Uterus (tissue), 4 donors: ENCODE measurements at places on chromosomes 3 and 15.
A peak's percentile ranks its signal among the peaks of the same experiment; 100 is the strongest.

DNA sequence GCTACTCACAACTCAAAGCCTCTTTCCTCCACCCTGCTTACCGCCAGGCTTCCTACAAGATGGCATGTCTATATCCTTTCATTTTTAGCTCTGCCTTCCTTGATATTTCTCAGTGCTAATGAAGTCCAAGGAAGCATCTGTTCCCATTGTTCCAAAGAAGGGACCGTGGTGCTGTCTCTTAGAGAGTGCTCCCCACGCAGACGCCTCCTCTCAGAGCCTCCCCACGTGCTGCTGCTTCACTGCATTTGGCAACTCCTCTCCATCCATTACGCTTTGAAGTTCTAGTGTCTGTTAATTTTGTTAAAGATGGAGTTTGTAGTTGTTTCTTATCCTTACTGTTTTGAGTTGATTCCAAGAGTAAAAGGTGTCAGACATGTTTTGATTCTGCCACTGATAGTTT lies 26.2 kb downstream of the GNB4 start:
- DNase-seq = no peak

DNA sequence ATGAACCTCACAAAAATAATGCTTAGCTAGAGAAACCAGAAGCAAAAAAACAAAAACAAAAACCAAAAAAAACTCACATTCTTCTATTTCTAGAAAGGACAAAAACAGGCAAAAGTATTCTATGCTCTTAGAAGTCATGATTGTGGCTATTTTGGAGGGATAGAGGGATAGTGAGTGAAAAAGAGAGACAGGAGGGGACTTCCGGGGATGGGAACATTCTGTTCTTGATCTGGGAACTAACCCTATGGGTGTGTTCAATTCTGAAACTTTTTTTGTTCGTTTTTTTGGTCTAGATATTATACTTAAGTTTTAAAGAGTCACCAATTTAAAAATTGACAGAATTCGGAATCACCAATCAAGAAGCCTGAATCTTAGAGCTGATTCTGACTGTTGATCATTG lies 120.0 kb upstream of the TPM1 start:
- DNase-seq = no peak

- no peak for DNase-seq
Observed at GRCh38 chr15:99582508-99582960, 16.8 kb downstream of the MEF2A start.

DNA sequence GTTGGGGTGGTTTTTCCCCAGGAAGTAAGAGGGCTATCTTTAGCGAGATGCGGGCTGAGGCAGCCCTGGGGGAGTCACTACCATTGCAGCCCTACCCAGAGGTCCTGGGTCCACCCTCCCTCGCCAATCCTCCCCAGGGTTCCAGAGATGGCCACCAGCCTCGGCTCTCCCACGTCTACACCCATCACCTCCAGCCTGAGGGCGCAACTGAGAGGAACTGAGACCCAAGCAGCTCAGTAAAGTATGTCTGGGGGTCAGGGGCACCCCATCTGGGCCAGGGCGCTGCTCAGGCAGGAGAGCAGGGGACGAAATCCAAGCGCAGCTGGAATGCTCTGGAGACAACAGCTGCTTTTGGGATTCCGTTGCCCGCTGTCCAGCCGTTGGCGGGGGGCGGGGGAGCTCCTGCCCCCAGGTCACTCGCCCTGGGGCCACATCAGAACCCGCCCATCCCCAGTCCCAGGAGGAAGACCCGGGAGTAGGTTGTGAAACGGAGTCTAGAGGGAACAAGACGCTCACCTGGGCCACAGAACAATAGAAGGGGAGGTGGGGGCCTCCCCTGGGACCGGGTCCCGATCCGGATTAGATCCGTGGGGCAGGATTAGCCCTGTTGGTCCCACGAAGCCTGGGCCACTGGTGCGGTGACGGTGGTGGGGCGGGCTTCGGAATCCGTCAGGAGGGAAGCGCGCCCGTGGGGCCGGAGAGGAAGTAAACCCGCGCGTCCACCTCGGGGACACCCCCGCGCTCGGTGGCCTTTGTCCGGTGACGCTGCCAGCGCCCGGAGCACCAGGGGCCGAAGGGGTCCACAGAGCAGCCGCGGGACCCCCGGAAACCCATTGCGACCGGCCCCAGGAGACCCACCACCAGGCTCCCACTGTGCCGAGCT lies 1.4 kb upstream of the NDUFAF3 start:
- no peak for DNase-seq

GRCh38 chr3:104555728-104556127 lies 811.0 kb upstream of the ALCAM start:
- DNase-seq = no peak

DNA sequence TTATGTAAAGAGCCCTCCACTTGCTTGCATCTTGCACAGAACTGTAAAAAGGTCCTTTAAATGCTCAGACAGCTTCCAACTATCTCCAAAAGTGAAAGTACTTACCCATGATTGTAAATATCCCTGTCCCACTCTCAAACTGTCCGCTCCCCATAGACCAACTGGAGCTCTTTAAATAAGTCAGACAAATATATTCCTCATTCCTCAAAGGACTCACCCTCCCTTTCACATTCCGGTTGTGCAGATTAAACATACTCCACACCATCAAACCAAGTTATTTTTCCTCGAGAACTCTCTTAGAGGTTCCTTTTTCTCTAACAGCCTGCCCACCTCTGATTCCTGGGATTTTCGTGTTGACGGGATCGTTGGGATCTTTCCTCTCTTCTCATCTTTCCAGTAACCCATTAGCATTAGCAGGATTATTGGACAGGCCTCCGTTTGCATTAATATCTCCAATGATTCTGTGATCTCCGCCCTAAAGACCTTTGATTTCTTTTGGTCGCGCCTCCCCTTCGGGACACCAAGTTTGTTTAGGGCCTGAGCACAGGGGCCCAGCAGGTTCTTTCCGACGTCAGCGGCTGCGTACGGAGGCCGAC lies 763 bp downstream of the GOLGB1 start:
- DNase-seq = no peak

DNA sequence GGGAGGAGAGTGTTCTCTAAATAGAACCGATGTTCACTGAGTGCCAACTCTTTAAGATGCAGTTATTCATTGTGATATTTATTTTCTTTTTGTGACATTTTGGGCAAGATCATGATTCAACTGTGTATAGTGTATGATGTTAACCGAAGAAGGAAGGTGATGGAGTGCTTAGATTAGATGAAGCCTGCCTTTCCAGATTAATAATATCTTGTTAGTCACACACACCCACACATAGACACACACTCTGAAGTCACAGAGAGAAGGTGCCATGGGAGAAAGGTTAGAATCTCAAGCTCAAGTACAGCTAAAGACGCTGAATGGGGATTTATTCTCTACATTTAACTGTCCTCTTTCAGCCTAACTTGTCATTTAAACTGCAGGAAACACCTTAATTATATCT lies 77.0 kb downstream of the SLC9A9 start:
- no peak for DNase-seq

GRCh38 chr15:74504836-74505235 lies 36.2 kb upstream of the ARID3B start:
- DNase-seq = no peak

DNA sequence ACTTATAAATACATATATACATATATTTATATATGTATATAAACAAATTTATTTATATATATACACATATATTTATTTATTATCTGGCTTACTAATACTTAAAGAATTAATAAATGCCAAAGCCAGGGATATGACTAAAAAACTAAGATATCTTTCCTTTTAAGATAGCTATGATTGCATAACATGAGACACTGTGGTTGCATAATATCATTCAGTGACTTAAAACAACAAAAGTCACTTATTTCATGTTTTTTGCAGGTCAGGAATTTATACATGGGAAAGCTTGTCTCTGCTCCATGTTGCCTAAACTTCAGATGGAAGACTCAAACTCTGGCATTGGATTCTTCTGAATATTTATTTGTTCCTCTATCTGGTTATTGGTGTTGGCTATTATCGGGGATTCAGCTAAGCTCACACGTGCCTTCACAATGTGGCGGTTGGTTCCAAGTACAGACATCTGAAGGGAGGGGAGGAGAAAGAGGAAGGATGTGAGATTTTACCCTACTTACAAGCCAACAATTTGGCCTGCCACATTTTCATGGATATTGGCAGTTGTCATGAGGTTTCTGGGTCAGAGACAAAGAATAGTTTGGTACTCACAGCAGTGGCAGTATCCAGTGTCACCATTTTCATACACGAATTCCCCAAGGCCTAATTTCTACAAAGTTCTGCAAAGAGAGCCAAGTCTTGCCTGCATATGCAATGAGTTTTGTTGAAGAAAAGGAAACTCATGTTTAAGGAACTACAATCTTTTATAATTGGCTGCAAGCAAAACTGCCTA lies 381.6 kb downstream of the EPHA3 start:
- no peak for DNase-seq

GRCh38 chr3:179463319-179463718 lies 12.0 kb upstream of the GNB4 start:
- no peak for DNase-seq

DNA sequence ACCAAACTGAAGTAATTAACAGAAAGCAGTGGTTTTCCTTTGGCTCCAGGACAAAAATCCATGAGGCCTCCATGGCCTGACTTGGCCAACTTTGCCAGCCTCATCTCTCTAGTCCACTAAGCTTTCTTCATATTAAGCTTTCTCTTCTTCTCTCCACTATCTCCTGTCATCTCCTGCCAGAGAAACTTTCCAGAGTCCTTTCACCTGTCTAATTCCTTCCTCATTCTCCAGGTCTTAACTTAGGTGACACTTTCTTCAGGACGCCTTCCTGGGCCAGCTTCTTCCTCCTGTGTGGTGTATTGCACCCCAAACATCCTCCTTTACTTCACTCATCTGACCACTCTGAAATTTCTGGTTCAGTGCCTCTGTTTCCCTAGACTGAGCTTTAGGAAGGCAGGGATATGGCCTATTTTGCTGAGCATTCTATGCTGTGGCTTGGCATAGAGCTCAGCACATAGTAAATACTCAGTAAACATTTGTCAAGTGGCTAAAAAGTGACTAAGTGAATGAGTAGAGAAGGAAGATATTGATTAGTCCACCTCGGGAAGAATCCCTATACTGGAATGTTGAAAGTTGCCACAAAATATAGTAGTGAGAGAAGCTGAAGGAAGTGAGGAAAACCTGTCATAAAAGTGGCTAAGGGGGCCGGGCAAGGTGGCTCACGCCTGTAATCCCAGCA lies 34.6 kb upstream of the IGF2BP2 start:
- no peak for DNase-seq

DNA sequence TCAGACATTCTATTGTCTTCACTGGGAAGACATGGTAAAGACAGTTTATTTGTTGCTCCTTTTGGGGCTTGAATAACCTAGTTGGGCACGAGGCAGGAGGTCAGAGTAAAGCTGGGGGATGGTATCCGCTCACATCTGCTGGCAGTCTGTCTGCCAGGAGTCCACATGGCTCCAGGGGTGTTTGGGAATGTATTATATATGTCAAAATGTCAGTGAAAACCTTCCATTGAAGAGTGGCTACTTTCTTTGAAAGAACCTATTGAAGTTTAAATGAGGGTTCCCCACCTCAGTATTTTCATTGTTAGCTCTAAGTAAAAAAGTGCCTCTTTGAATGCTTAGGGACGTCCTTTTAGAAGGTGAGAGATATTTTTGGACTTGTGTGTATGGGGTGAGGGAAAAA lies 68.4 kb downstream of the CLDN11 start:
- no peak for DNase-seq

GRCh38 chr15:62920682-62921502 lies 121.7 kb upstream of the TPM1 start:
- DNase-seq = peak; percentile 63

DNA sequence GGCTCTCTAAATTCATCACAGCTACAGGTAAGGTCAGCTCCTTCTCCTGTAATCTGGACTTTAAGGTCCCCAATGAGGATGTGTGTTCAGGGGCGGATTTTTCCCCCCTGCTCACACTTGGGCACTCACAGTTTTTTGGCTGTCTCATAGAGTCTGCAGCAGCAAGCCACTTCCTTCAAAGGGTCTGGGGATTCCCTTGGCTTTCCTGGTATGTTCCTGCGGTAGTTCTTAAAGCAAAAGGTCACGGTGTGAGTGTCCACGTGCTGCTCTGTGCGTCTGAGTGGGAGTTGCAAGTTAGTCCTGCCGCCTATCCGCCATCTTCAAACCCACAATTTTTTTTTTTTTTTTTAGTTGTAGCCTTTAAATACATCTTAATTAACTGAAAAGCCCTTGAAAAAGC lies 15.4 kb upstream of the CFAP20DC start:
- DNase-seq = no peak

- no peak for DNase-seq
Observed at GRCh38 chr3:88632226-88632625, 475.2 kb upstream of the EPHA3 start.

DNA sequence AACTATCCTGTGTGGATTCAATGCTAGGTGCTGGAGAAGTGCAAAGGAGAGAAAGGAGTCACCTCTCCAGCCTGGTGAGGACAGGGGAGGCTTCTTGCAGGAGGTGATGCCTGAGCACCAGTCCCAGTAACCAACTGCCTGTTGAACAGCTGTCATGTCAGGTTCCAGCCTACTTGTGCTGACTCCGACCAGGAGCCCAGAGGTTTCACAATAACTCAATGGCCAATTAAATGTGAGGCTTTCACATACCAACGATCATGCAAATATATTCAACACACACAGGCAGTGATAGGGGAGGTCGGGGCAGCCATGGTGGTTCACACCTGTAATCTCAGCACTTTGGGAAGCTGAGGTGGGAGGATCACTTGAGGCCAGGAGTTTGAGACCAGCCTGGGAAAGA lies 7.7 kb downstream of the SORD start:
- no peak for DNase-seq

DNA sequence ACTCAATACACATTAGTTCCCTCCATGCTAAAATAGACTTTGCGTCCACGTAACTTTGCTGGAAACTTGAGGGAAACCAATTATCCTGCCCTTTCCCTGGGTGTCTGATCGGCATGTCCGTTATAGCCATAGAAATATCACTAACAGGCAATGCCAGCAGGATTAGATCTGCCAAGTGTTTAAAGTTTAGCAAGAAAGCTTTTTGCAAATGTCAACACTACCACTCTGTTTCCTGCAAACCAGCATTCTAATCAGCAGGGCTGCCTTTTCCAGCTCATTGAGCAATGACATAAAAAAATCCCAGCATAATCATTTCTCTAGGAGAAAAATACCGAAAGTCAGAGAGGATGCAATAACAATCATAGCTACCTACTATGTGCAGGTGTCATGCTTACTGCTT lies 60.9 kb downstream of the NOX5 start:
- DNase-seq = no peak

DNA sequence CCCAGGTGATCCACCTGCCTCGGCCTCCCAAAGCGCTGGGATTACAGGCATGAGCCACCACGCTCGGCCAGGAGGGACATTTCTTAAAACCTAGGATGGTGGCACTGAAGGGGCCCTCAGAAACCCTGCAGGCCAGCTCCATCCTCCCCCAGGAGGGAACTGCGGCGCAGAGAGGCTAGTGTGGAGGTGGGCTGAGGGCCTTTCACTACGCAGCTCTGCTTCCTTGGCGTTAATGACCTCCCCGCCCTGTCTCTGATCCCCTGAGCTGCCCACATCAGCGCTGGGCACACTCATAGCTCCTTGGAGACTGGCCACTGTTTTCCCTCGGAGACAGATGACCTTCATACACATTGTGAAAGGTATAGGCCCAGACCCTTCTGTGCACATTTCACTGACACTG lies 46.2 kb upstream of the MAGEF1 start:
- no peak for DNase-seq

GRCh38 chr3:31157893-31158620 lies 263.6 kb upstream of the GADL1 start:
- no peak for DNase-seq
